DMS153 (cell line): ENCODE measurements at places on chromosomes 6 and 20.

DNA sequence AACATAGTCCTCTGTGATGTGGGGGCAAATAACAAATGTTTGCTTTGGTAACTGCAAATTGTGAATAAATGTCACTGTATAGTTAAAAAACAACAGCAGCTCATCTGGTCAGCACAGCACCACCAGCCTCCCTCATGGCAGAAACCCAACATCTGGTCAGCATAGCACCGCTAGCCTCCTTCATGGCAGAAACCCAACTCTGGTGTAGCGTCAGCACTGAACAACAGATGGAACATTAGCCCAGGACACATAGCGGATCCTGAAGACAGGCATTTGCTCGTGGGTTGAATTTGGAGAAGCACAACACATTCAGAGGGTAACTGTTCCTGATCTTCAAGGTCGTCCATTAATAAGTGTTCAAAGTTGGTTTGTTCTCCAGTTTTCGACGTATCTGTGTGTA, 265.9 kb downstream of the DLL1 start:
- DNase-seq: peak; percentile 45

DNA sequence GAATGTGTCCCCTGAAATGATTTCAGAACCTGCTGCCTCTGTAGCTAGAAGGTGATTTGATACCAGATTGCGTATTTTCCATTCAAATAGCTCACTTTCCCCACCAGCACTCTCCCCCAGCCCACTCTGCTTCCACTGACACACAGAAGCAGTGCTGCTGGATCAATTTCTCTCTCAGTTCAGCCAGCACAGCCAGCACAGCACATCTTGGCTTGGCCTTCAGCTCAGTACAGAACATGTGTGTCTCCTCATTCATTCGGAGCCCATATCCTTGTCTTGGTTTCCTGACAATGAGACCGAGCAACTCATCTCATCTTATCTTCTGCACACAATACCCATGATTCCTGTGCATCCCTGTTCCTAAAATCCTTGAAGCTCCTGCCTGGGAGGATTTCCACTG, 33.8 kb upstream of the CD83 start:
- DNase-seq: no peak

- DNase-seq: no peak
Measured at GRCh38 chr20:63119121-63119962, 96.6 kb downstream of the YTHDF1 start.

DNA sequence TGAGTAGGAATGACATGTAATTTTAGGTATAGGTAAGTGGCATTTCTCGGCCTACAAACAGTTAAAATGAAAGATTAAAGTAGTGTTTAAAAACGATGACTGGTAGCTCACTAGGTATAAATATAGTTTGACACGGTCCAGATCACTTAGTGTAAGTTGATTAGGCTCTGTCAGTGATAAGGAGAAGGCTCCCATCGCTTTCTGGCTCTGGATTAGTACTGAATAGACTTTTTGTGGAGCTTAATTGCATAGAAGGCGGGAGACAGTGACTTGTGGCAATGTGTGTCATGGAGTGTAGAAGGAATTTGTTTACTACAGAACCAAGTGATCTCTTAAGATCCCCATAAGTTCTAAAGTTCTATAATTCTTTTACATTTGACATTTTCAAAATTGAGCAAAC, 6.7 kb downstream of the PYGB start:
- no peak for DNase-seq

GRCh38 chr20:703426-703825, 27.8 kb upstream of the SCRT2 start:
- DNase-seq: no peak

- no peak for DNase-seq
Measured at GRCh38 chr6:24595910-24596525, 50.0 kb downstream of the KIAA0319 start.

DNA sequence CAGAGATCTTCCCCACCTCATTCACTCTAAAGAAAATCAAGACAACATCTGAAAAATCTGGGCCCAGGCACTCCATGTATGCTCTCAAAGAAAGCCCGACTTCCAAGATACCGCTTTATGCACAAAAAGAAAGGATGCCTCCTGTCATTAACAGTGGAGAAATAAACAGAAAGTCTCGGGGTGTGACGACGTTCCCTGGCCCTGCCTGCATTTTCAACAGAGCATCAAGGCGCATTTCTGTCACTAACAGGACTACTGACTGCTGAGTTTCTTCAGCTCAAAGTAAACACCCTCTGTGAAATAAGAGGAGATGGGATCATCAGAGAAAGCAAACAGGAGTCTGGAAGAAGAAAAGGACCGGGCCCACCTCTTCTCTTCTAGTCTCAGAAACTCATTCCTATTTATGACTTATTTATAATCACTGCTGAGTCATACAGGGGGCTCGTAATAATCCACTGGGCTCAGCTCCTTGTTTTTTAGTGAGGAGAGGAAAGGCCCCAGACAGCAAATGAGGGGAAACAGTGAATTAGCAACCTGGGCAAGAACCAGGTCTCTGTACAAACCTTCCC, 99.7 kb downstream of the ZMYND8 start:
- DNase-seq: no peak

DNA sequence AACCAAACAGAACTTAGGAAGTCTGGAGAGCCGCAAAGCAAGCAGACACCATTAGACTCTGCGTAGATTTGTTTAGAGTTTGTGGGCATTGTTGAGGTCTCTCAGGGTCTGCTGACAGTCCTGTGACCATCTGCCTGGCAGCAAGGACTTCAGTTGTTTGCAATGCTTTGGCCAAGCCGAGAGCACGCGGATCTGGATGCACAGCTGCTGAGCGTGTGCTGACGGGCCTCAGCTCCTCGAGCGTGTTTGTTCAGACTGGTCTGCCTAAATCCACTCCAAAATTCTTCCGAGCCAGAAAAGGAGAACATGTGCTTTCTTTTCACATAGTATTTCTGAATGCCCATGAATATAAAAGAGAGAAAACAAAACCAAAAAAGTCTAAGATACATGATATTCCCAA, 159.0 kb downstream of the ZNF217 start:
- peak; percentile 37 for DNase-seq

GRCh38 chr20:2237059-2237458, 58.7 kb upstream of the TGM3 start:
- peak; percentile 66 for DNase-seq

DNA sequence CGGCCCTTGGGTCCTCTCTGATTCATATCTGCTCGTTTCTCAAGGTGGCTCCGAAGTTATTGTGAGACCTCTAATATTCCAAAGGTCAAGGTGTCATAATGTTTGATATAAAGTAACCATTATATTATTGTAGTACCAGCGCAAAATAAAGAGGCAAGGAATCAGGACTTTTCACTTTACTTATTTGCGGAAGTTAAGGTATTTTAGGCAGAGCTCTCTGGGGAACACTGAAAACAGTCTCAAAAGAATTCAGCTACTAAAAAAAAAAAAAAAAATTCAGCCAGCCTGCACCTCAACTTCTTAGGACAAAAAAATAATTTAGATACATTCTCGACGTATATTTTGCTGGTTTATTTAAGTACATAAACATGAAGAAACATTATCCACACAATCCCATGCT, 2.4 kb downstream of the OSER1 start:
- no peak for DNase-seq

DNA sequence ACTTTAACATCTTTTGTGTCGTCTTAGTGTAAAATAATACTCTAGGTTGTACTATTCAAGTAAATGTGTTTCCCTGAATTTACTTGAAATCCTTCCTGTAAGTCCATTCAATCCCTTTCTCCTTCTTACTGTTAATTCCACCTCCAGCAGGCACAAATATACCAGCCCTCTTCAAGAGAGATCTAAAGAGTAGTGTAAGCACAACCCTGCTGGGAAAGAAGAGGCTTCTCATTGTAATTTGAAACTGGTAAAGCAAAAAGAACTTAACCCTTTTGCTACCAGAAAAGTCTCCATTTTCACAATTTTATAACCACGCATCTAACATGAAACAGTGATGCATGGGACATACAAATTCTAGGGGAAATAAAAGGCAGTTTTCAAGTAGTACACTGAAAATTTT, at the start of gene BMP5:
TSS of gene BMP5 (minus strand) at position 191 of the 400 bp plus-strand sequence. CDS start 725 bp downstream, outside the sequence.
- no peak for DNase-seq

DNA sequence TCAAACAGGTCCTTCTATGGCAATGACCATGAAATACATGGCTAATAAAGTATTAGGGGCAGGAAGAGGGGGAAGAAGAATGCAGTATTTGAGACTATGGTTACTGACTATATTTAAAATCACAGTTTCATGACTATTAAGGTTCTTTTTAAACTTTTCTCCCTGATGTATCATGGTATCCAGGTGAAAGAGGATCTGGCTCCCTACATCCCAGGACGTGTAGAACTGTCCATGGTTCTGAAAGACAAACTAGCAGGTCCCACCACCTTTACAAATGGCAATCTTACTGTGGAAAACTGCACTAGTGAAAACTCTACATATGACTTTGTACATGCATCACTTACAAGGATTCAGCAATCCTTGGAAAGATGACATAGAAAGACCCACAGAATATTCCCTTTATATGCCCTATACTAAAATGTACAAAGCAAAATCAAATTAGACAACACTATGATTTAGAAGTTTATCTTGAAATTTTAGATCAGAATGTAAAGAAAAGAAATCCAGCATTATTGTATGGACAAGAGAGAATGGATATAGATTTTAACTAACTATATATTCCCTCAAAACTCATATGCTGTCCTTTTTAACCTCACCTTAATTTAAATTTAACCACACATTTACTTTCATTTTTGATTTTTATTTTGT, 33.5 kb downstream of the RPP21 start:
- DNase-seq: no peak

- peak; percentile 7 for DNase-seq
Measured at GRCh38 chr20:58716476-58717277, 24.1 kb downstream of the NPEPL1 start.

DNA sequence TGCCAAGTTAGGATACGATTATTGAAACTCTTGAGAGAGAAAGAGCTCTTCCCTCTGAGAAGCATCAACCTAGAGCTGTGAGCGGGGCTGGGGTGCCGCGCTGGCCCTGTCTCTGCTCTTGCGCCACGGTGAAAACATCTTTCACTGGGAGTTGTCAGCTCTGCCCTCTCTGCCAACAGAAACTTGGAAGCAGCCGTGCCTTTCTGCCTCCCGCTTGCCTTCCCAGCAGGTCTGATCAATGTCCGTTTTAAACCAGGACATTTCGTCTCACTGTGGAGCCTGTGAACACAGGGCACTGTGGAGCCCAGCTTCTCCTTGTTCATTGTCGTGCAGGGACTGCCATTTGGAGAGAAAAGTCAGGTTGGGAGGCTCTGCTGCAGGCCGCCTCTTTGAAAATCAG, 249.2 kb upstream of the PMEPA1 start:
- DNase-seq: no peak

GRCh38 chr6:16481697-16482399, 243.5 kb downstream of the GMPR start:
- no peak for DNase-seq

- DNase-seq: no peak
Measured at GRCh38 chr6:57262901-57263694, 41.0 kb upstream of the RAB23 start.

DNA sequence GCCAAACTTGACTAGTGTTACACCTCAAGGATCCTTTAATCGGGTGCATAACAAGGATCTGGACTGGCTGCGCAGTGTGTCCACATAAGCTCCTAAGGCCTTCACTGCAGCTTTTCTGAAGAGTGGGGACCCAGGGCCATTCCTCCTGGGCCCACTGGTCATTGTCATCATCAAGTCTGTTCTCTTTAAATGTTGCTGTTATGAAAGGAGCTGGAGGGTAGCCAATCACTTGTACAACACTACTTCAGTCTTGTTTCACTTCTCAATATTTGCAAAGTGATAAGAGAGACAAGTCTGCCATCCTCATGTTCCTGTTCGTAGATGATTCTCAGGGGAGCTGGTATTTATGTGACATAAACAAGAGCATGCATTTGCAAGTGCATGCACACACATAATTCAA, 149.8 kb downstream of the SYNDIG1 start:
- DNase-seq: no peak

DNA sequence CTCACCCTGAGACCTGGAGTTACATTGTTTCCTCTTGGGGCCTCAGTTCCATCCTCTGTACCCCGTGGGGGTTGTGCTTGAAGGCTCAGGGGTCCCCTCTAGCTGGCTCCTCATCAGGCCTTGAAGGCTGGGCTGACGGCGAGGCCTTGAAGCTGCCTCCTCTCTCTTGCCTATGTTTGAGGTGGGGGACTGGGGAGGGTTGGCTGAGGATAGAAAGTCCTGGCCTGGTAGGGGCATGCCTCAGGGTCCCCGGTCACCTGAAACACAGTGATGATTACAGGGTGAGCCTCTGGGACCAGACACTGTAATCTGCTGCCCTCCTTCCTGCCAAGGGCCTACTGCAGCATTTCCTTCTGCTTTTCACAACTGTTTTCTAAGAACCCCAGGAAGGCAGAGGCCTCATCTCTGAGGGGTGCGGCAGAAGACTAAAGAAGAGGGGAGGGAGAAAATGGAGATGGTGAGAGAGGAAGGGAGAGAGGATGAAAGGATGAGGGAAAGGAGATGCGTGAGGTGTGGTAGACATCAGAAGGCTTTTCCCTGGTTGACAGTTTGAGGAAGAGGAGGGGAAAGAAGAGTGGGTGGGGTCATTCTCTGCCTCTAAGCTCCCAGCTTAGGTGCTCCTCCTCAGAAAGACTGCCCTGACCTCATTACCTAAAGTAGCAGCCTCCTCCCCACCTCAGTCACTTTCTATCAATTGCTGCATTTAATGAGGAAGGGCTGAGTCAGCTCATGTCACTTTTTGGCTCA, 29.7 kb downstream of the VEGFA start:
- no peak for DNase-seq

DNA sequence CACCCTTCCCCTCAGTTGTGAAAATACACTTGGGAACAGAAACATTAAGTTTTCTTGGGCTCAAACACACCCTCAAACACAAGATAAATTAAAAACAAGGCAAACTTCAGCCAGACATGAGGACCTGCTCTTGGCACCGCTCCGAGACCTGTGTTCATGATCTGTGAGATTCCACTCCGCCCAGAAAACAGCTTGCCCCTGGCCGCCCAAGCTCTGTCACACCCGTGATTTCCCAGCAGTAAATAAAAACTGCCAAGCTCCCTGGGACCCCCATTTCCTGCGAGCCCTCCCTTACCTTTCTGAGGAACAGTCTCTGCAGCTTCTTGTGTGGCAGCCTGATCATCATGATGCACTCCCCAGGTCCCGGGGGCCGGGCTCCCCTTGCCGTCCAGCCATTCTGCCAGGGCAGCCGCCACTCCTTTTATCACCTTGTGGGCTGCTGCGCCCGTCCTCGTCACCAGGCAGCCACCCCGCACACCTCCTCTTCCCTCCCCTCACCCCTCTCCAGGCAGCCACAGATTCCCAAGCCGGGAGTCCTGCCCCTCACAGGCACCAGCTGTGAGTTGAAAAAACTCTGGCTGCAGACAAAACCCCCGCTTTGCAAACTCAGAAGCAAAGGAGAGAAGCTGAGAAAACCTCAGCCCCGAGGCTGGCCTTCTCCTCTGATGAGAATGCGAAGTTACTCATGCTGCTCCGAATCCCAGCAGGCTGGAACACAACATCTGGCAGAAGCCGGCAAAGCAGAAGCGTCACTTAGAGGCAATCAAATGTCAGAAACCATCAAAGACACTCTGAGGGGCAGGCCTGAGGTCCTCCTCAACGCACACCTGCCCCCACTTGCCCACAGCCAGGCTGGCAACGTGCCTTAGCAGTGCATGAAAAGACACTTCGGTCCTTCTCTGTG, 130.4 kb upstream of the RPS6KA2 start:
- DNase-seq: no peak
